NCI-H774 (cell line): ENCODE measurements at places on chromosomes 3 and 15.

GRCh38 chr3:141366285-141367037 lies 1.8 kb upstream of the ZBTB38 start:
- DNase-seq: no peak

GRCh38 chr3:34175636-34176176 lies 377.3 kb downstream of the PDCD6IP start:
- DNase-seq: no peak

GRCh38 chr15:51163843-51164242 lies 69.1 kb upstream of the TNFAIP8L3 start:
- no peak for DNase-seq

- DNase-seq: no peak
These were observed 90.0 kb upstream of the ANKRD34C start for GRCh38 chr15:79192462-79193036.

DNA sequence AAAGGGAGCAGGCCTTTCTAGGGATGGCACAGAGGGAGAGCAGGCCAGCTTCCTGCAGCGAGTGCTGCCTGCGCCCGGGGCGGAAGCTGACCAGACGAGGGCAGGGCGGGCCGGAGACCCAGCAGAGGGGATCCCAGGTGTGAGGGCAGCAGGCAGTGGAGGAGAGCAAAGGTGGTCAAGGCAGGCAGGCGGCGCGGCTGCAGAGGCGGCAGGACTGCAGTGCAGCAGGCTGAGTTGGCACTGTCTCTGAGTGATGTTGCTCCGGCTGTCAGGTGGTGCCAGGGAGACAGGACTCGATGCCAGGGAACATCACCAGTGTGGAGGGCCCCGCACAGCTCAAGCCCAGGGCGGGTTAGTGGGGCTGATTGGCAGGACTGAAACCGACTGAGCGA lies 22.3 kb upstream of the PLXNA1 start:
- DNase-seq: no peak

DNA sequence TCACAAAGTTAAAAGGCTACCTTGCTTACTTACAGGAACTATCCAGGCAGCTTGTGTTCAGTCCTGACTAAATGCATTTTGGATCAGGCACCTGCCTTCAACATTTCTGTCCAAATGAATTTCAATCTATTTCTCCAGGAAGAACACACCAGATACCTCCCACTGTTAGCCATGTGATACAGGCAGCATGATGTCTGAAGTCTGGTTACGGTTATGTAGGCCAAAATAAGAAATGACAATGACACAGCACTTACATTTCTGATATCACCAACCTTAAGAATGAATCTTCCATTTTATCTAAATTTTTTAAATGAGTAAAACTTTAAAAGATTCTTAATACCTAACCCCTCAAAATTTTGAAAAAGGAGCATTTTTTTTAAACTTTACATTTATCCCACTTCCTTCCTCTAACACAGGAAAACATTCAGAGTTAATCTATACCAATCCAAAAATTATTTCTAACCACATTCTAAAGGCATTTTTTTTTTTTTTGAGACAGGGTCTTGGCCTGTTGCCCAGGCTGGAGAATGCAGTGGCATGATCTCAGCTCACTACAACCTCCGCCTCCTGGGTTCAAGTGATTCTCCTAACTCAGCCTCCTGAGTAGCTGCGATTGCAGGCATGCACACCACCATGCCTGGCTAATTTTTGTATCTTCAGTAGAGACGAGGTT lies at the start of gene MAP4:
Gene MAP4, minus strand, starts transcription at position 116 of the 673 bp plus-strand sequence. CDS start 17,556 bp downstream, outside the sequence.
- no peak for DNase-seq

- DNase-seq: no peak
These were observed 34.8 kb downstream of the MCCC1 start for GRCh38 chr3:183064475-183064874.
